H7 (cell line): ENCODE measurements at places on chromosomes 7 and 10. TPM values are rescaled to one million over a fixed set of nuclear protein-coding genes. Genes with fewer than 3 reads are reported as not detected.
A peak's percentile ranks its signal among the peaks of the same experiment; 100 is the strongest.

- no peak for DNase-seq
Measured at GRCh38 chr7:34886856-34887255, 150.4 kb downstream of the DPY19L1 start.

The SUN3 gene
- not detected in 2 replicates for total RNA-seq

GRCh38 chr7:2529161-2530070, 9.8 kb downstream of the LFNG start:
- DNase-seq: no peak

- peak; percentile 18 for DNase-seq
Measured at GRCh38 chr10:47023237-47024045, 112.2 kb downstream of the PTPN20 start.

The NKX2-3 gene
- not detected in 2 replicates for total RNA-seq

GRCh38 chr10:107364872-107365271, 200.4 kb upstream of the SORCS1 start:
- DNase-seq: no peak

GRCh38 chr10:28959850-28960501, 282.7 kb downstream of the BAMBI start:
- DNase-seq: no peak

DNA sequence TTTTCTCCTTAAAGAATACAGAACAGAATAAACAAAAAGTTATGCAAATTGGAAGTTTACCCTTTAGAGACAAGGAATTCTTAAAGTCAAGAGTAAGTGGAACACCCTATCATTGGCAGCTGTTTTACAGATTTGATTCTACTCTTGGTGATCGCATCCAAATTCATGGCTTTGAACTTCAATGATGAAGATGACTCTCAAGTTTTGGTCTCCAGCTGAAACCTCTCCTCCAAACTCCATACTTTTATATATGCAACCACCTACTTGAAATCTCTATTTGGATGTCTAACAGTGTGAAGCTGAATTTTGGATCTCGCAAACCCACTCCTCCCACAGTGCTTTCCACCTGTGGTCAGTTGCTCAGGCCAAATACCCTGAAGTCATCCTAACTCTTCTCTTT, 80.4 kb downstream of the EPC1 start:
- no peak for DNase-seq

The CNNM1 gene
- 0.52 and 0.66 TPM in 2 replicates for total RNA-seq

The AVPI1 gene
- 10.6 and 13.6 TPM in 2 replicates for total RNA-seq

The EN2 gene
- 0.04 TPM in 1 of 2 replicates, not detected in the other for total RNA-seq

GRCh38 chr7:50156706-50157105, 63.7 kb upstream of the ZPBP start:
- no peak for DNase-seq

The TECTB gene
- not detected in 2 replicates for total RNA-seq

The DGKI gene
- total RNA-seq: 0.04 and 0.14 TPM in 2 replicates

GRCh38 chr10:50452603-50453002, 171.2 kb downstream of the SGMS1 start:
- no peak for DNase-seq

- no peak for DNase-seq
Measured at GRCh38 chr10:105121743-105122142, 480.7 kb downstream of the SORCS3 start.

GRCh38 chr7:31828520-31828919, 141.5 kb downstream of the PPP1R17 start:
- no peak for DNase-seq

DNA sequence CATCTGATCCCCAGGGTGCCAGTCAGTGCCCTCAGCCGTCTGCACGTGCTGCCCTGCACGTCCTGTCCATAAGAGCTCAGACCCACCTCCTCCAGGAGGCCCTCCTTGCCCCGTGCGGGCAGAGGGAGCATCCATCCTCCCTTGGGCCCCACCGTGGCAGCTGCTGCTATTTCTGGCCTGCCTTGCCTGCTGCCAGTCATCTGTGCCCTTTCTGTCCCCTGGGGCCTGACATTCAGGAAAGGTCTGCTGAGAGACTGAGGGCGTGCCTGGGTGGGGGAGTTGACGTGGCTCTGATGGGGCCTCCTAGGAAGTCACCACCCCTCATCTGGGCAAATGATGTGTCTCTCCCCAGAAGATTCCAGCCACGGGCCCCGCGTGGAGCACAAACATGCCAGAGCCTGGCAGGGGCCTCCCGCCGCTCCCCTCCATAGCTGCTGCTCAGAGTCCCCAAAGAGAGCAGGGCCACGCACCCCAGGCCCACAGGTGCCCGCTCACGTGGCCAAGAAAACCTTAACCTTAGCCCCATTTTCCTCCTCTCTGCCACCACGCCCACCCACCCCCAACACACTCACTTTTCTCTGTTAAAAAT, 21.8 kb downstream of the DPYSL4 start:
- DNase-seq: no peak

The MSS51 gene
- 1.7 and 2.2 TPM in 2 replicates for total RNA-seq

GRCh38 chr10:81873932-81874816, 820 bp upstream of the NRG3 start:
- peak; percentile 93 for DNase-seq

The MMD2 gene
- total RNA-seq: not detected in 2 replicates

- DNase-seq: peak; percentile 65
Measured at GRCh38 chr7:139034855-139035585, 822 bp downstream of the ZC3HAV1L start.

- peak; percentile 92 for DNase-seq
Measured at GRCh38 chr7:80134536-80135308, at the start of gene GNAI1. GNAI1 (plus strand) TSS chr7:80134831; CDS start chr7:80135161, 330 bp downstream.

The SH2B2 gene
- total RNA-seq: 6.2 and 11.1 TPM in 2 replicates

- DNase-seq: no peak
Measured at GRCh38 chr7:19623676-19624075, 85.2 kb downstream of the POLR1F start.

The WEE2 gene
- 0.76 TPM in 1 of 2 replicates, not detected in the other for total RNA-seq

- no peak for DNase-seq
Measured at GRCh38 chr10:86057708-86058107, 308.9 kb downstream of the GRID1 start.
